ENCODE measurements at places on chromosomes 16 and 17.
A peak's percentile ranks its signal among the peaks of the same experiment; 100 is the strongest.

DNA sequence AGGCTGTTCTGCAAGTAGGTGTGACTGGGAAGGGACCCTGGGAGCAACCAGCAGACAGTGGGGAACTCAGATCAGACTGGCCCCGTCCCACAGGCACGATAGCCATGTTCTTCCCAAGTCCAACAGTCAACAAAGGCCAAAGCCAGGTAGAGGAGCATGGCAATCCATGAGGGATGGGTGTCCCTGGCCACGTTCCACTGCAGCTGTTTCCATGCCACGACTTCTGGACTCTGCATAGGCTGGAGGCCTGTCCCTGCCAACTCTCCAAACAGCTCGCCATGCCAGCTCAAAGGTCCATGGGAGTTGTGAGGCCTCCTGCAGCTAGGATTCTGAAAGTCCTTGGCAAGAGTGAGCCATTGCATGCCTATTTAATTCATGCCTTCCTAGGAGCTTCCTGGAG is 459.8 kb downstream of the CDH8 start:
- no peak for DNase-seq

DNA sequence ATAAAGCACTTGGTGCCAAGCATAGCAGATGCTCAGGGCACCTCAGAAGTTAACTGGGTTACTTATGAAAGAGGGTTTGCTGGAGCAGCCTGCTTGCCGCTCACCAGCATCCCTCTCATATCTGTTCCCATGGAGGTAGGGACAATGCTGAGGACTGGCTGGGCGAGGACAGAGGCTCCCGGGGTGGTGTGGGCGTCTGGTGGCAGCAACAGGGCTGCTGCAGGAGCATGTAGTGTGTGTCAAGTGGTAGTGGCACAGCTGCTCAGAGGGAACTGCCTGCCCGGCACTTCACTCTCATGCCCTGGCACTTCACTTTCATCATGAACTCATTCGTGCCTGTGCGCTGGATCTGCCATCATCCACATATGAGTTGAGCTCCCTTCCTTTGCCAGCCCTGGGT is 26.9 kb upstream of the ZNHIT3 start:
- no peak for DNase-seq

- DNase-seq: no peak
Observed at GRCh38 chr17:35801583-35802224, 6.3 kb upstream of the MMP28 start.

DNA sequence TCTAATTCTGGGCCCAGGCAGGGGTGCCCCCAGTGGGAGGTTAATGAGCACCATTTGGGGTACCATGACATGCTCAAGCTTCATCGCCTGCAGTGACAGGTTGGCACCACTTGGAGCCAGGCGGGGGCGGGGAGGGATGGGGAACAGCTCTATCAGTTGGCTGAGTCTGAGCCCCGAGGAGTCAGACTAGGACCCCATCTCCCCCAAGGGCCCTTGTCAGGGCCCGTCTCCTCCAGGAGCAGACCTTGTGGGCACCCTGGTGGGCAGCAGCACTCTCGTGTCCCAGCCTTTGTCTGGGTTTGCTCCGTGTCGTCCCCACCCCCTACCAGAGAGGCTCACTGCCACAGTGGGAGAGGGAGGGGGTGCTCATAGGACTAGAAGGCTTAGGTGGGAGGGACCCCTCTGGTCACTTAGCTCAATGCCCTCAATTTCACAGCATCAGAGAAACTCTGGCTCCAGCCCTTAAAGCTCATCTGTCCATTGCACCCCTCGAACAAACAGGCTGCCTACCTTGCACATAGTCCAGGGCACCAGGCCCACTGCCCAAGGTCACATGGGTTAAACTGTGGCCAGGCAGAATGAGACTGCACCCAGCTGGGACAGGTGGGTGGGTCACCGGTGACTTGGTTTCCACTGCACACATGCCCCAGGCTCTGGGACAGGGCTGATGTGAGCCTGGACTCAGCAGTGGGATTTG is 4.1 kb downstream of the PPP1R9B start:
- DNase-seq: no peak

GRCh38 chr16:29676989-29677785 is 1.8 kb upstream of the QPRT start:
- no peak for DNase-seq

GRCh38 chr17:27333410-27333980 is 39.6 kb downstream of the WSB1 start:
- no peak for DNase-seq

DNA sequence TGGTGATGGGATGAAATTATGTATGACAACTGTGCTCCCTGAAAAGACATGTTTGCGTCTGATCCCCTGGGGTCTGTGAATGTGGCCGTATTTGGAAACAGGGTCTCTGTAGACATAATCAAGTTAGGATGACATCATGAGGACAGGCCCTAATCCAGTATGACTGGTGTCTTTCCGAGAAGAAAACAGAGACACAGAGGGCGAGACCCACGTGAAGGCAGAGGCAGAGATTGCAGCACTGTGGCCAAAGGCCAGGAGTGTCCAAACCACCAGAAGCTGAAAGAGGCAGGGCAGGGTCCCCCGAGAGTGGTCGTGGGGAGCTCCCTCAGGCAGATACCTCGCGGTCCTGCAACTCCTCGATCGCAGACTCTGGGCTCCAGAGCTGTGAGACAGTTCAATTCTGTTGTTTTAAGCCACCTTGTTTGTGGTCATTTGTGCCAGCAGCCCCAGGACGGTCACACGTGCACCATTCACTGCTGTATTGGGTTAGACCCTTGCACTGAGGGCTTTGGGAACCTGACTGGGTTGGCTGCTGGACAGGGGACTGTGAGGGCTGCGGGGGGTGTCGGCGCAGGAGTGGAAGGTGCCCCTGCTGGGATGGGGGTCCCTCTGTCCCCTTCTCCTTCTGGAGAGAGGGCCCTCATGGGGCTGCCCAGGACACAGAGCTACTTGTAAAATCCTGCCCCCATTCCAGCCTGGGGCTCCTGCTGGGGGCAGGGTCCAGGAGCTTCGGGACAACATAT is 27.7 kb downstream of the METRNL start:
- DNase-seq: no peak

GRCh38 chr17:42179911-42180410 is 981 bp downstream of the KCNH4 start:
- DNase-seq: no peak

DNA sequence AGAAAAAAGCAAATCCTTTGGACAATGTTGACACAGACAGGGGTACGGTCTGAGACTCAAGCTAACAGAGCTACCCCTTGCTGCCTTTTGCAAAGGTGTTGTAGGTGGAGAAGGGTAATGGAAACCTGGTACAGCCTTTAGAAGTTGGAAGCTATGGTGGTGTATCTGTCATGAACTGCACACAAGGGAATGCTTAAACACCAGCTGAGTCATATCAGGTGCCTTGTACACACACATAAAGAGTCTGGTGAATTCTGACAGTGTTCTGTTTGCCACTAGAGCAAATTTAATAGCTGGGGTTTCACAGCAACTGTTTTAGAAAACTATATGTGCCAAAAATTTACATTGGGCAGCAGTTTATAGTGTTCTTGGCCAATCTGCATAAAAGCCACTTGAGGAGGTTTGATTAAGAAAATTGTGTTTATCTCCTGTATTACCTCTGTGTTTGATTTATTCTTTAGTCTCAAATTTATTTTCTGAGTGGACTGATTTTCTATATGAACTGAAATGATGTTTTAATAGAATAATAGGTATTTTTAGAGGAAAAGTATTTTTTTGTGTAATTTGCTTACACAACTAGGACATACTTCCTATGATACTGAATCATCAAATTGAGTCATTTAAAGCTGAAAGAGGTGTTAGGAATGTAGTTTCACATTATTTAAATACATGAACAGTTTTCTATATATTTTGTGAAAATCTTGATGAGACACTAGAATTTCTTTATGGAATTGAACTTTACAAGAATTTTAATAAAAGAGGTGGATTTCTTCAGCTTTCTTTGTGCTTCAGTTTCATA is 136.9 kb downstream of the MAP2K6 start:
- no peak for DNase-seq

DNA sequence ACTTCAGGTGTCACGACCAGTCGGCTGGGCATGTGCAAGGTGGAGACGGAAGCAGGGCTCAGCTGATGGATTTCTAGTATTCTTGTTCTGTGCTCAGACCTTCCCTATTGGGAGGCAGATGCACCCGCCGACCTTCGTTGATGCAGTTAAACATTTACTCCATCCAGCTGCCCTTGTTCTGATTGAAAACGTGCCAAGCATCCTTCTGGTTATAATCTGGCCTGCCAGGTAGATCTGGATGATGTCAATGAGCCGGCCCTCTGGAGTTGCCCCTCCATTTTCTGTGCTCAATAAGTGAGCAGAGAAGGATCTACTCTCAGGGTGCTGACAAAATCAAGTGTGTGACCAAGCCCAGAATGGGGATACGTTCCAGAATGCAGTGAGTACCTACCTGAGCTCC is 38.3 kb downstream of the CCDC182 start:
- DNase-seq: no peak

GRCh38 chr17:7014995-7015958 is 2.9 kb downstream of the RNASEK start:
- DNase-seq: peak; percentile 39

DNA sequence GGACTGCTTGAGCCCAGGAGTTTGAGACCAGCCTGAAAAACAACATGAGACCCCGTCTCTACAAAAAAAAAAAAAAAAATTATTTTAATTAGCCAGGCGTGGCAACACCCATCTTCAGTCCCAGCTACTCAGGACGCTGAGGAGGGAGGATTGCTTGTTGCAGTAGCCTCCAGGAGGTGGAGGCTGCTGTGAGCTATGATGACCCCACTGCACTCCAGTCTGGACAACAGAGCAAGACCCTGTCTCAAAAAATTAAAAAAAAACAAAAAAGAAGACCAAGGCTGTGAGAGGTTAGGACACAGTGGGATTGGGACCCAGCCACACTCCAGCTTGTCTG is 1.3 kb upstream of the SNAI3 start:
- no peak for DNase-seq

GRCh38 chr17:47615766-47616424 is 33.8 kb upstream of the KPNB1 start:
- peak; percentile 50 for DNase-seq

- no peak for DNase-seq
Observed at GRCh38 chr16:81938326-81939163, 72.7 kb downstream of the SDR42E1 start.

GRCh38 chr17:39617100-39617445 is 9.4 kb upstream of the NEUROD2 start:
- no peak for DNase-seq

- DNase-seq: no peak
Observed at GRCh38 chr17:35214631-35215273, 20.6 kb upstream of the SLC35G3 start.

All from HFFc6 (cell line).